Iris pigment epithelial cell (primary cell): ENCODE measurements at places on chromosomes 5 and 9.

GRCh38 chr9:86052556-86053468 is 46.5 kb downstream of the GOLM1 start:
- no peak for DNase-seq

- peak; percentile 39 for DNase-seq
Measured at GRCh38 chr9:126389992-126390391, 63.4 kb downstream of the MVB12B start.

DNA sequence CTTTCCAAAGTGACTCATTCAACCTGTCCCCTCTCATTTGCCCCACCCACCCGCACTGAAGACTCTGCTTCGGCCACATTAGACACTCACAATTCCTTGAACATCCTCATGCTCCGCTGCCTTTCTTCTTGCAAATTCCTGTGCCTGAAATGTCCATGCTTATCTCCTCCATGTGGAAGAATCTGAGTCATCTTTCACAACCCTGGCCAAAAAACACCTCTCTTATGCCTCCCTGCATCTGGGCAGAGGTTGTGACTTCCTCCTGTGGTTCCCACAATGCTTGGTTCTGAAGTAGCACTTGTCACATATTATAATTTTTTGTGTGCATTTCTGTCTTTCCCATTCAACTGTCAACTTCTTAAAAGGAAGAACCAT is 238.6 kb downstream of the ENC1 start:
- DNase-seq = peak; percentile 24

DNA sequence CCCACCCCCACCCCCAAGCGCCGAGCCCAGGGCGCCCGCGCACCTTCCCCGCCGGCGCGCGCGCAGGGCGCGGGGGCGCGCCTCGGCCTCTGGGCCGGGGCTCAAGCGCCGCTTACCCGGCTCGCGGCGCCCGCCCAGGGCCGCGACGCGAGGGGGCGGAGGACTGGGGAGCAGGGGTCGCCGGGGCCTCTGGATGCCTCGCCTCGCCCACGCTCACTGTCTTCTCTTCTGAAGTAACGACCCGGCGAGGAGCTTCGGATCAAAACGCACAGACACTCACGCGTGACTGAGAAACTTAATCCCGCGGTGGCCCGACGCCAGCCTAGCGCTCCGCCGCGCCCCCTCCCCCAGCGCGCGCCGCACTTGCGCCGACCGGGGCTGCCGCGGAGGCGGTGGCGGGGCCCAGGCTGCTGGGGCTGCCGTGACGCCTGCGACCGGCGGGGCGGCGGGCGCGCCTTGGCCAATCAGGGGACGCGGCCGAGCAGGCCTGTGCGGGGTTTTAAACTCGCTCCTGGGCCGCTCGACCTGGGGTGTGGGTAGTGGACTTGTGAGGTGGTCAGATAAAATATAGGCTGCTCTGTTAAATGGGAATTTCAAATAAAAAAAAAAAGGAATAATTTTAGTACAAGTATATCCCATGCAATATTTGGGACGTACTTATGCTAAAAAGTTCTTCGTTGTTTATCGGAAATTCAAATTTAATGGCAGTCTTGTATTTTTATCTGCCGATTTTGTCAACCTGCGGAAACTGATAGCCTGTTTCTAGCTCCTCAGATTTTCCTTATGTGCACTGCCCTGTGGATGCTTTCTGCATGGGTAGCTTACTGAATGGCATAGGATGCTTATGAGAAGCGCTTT is at the start of gene MPDZ:
TSS of gene MPDZ (minus strand) at position 409 of the 858 bp plus-strand sequence. CDS start 29,377 bp downstream, outside the sequence.
- DNase-seq = peak; percentile 78

- no peak for DNase-seq
Measured at GRCh38 chr5:11803436-11803835, 100.8 kb downstream of the CTNND2 start.
